ENCODE measurements at places on chromosomes 3 and 15. TPM values are rescaled to one million over a fixed set of nuclear protein-coding genes. Genes with fewer than 3 reads are reported as not detected.

The PLCB2 gene
- 4.0 TPM for total RNA-seq

The CGGBP1 gene
- 42.6 TPM for total RNA-seq

The RHOV gene
- total RNA-seq = 3.2 TPM

The ARL6 gene
- 2.0 TPM for total RNA-seq

The GPR15 gene
- not detected for total RNA-seq
